Occipital lobe (tissue), 3 donors: ENCODE measurements at places on chromosomes 7 and 10. TPM values are rescaled to one million over a fixed set of nuclear protein-coding genes. Genes with fewer than 3 reads are reported as not detected.
A peak's percentile ranks its signal among the peaks of the same experiment; 100 is the strongest.

DNA sequence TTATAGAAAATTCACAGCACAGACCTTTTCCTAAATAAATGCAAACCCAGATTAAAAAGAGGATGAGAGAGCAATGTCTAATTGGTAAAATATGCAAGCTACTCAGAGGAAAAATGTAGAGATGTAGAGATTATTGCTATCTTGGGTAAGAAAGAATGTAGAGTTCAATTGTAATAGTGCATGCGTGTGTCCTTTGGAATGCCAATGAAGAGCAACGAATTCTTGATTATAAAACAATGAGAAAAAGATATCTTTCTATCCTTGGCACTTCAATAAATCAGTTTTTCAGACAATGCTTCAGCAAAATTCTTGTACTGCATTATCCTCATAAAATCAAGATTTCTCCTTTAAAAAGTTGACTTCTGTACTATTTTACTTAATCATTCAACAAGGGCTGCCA lies 50.9 kb downstream of the SEMA3D start:
- DNase-seq = no peak

The MYL10 gene
- not detected for total RNA-seq

- no peak for DNase-seq
Measured at GRCh38 chr7:28955356-28955717, 2.8 kb downstream of the TRIL start.

The CCDC126 gene
- total RNA-seq = 67.1 TPM

DNA sequence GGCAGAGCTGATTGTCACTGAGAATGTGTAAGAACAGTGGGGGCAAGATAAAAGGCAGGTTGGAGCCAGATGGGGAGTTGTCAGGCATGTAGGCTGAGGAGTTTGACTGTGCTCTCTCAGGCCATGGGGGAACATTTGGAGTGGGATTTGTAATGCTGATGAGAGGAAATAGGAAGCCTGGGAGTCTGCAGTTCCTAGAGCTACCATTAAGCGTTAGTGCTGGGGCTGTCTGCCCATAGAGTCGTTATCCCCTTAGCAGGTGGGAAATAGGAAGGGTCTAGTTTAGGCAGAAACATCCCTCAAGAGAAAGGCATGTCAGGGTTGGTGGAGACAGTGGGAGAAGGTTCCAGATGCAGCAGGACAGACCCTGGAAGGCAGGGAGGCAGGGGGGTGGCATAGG lies 75.5 kb downstream of the RPS24 start:
- no peak for DNase-seq

DNA sequence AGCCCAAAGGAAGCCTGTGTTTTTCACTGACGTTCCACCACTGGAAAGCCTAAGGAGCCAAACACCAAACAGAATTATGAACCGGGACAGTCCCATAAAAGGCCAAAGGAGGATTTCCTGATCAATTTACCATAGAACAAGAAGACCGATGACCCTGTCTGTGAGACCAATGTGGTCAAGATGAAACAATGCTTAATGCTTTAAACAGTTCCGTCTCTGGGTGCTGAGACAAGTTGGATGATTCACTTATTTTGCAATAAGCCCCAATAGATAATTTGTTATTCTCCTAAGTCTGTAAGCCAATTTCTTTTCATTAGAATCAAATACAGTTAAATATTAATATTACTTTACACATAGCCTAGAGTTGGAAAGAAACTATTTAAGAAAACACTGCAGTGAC lies 134.9 kb downstream of the MICU1 start:
- no peak for DNase-seq

The VWDE gene
- total RNA-seq = 1.4 TPM

- no peak for DNase-seq
Measured at GRCh38 chr10:77463499-77463898, 174.1 kb downstream of the KCNMA1 start.

The FAM131B gene
- total RNA-seq = 91.1 TPM

DNA sequence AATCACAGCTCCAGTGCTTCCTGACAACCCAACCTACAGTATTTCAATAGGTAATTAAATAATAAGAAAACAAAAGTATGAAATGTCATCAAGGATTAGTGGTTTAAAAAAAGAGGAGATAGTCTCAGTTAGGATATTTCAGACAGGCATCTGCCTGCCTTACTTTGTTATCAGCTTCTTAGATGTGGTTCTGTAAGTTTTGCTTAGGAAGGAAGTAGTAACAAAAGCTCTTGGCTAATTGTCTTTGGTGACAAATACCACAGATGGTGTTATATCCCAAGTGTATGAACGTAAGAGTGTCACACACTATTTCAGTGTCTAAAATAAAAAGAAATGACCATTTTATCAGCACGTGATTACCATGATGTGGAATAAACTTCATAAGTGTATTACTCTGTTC lies 9.8 kb upstream of the ACTA2 start:
- DNase-seq = no peak

The GDI2 gene
- 474 TPM for total RNA-seq

GRCh38 chr10:84191106-84191505 lies 3.2 kb upstream of the CDHR1 start:
- no peak for DNase-seq

DNA sequence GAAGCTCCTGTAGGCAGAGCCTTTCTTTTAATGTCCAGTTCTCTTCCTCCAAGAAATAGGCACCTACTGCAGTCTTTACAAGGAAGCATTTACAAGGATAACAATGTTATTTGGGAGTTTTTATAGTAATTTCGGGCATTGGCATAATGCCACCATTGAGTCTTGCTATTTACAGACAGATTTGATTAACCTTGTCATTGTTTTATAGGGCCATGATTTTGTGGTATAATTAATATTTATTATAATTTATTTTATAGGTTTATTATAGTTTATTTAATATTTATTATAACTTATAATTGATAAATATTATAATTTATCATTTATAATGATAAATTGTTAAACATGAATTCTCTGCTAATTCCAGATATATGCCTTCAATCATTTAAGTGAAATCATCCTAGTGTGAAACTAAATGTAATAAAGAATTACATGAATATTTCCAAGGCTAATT lies 573 bp upstream of the POT1 start:
- DNase-seq = no peak

The IL6 gene
- not detected for total RNA-seq

- DNase-seq = peak; percentile 76
Measured at GRCh38 chr7:129144095-129144833, at the start of gene TSPAN33. Gene TSPAN33, plus strand, starts transcription at chr7:129144707. Its CDS starts 274 bp downstream, at chr7:129144981.

DNA sequence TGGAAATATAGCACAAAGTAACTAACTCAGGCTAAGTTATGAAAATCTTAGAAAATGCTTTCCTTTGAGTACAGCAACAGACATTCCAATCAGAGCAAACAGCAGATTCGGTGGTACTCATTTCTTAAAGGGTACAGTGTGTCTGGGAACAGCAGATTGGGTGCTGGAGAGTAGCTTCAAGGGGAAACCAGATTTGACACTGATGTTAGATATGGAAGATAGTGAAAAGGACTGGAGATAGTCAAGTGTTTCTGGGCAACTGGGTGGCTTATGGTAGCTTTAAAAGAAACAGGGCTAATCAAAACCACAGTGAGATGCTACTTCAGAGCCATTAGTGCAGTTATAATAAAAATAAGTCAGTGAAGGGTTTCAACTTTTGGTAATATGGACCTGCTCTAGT lies 12.1 kb upstream of the UMAD1 start:
- DNase-seq = no peak

The NPTX2 gene
- 5.8 TPM for total RNA-seq

The PNLIPRP2 gene
- total RNA-seq = not detected

GRCh38 chr7:66671034-66671433 lies 42.4 kb downstream of the KCTD7 start:
- DNase-seq = no peak

GRCh38 chr10:68082872-68083271 lies 7.8 kb upstream of the HERC4 start:
- no peak for DNase-seq

GRCh38 chr10:86169506-86170254 lies 196.9 kb downstream of the GRID1 start:
- no peak for DNase-seq

The C10orf53 gene
- total RNA-seq = not detected

The HOXA2 gene
- total RNA-seq = not detected

The PROSER2 gene
- total RNA-seq = 0.47 TPM

DNA sequence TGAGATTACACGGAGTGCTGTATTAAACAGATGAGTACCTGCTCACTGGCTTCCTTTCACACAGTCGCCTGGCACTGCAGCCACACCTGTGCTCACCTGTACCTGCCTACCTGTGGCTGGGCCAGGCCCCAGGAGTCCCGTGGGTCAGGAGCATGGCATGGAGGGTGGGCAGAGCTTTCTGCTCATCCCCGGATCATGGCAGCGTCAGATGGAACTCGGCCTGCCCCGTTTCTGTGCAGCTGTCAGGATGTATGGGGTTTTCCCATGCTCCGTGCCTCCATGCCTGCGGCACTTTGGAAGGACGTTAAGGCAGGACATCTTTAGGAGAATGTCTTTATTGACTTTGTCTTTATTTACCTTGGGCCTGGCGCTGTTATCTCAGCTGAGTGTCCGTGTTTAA lies 112.2 kb downstream of the MGMT start:
- DNase-seq = no peak

The LAMB1 gene
- total RNA-seq = 31.4 TPM

- DNase-seq = peak; percentile 18
Measured at GRCh38 chr10:33334805-33335550, 511 bp upstream of the NRP1 start.

The CRYGN gene
- not detected for total RNA-seq

DNA sequence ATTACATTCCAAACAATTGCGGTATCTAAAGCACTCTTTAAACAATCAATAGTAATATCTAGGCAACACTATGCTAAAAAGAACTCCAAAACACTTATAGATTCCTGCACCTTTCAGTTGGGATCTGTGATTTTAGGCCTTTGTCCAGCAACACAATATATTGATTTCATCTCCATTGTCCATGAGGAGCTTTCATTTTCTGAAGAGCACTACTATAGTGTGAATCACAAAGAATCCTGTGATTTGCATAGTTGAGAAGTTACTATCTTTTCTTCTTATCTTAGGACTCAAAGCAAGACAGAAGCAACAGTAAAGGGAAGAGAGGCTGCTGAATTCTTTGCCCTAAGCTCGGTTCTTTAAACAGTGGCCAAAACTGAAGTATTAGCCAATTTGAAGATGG lies 846.8 kb downstream of the IPMK start:
- no peak for DNase-seq

The SUN3 gene
- not detected for total RNA-seq

DNA sequence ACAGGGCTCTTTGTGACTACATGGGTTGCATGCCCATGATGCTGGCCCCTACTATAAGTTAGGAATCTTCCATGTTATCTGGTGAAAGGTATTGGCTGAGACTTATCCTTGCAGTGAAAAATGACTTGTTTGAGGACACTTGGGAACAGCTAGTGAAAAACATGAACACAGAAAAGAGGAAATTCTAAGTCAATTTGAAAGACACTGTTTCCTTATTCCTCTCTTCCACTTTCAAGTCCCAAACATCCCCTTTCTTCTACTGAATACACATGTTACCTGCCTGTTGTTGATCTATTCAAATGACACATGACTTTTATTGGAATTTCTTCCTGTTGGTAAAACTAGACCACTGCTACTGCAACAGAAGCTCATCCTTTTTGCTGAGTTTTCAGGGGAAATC lies 29.5 kb upstream of the PRKCQ start:
- no peak for DNase-seq

GRCh38 chr10:125568156-125568555 lies 114.8 kb downstream of the TEX36 start:
- no peak for DNase-seq

GRCh38 chr10:47361293-47361692 lies 13.1 kb downstream of the RBP3 start:
- DNase-seq = no peak

The PRPS1L1 gene
- not detected for total RNA-seq

The GARIN1A gene
- total RNA-seq = 1.7 TPM

DNA sequence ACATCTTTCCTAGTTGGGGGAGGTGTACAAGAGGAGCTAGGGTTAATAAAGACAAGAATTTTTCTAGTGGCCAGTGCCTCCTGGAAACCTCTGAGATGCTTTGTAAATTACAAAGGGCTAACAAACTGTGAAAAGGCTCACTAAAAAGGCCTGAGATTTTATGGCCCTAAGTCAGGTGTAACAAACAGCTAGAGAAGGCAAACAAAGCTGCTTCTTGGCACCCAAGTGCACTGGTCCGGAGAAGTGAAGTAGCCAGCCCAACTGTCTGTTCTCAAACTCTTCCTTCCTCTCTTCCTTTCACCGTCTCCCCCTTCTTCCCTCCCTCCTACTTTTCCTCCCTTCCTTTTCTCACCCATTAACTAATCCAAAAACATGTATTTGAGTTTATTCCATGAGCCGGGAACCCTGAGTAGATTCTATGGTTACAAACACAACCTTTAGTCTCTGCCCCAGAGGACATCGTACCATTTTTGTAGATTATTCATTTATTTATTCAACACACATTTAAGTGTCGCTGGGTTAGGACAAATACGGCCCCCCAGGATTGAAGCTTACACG lies 143.4 kb upstream of the PCGF5 start:
- DNase-seq = no peak

DNA sequence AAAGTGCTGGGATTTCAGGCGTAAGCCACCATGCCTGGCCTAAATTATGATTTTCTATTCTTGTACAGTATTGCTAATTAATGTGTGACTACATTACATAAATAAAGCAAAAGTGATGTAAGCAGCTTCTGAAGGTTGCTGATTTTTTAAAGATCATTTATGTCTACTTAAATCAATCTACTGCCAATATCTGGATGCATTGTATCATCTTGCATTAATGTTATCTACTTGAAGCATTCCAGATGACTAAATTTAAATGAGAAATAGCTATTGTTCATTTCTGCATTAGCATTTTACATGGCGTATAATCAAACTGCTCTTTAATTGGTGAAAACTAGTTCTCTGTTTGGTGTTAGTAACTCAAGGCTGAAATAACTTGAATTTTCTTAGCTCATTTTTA lies 37.1 kb upstream of the HIBADH start:
- DNase-seq = no peak

DNA sequence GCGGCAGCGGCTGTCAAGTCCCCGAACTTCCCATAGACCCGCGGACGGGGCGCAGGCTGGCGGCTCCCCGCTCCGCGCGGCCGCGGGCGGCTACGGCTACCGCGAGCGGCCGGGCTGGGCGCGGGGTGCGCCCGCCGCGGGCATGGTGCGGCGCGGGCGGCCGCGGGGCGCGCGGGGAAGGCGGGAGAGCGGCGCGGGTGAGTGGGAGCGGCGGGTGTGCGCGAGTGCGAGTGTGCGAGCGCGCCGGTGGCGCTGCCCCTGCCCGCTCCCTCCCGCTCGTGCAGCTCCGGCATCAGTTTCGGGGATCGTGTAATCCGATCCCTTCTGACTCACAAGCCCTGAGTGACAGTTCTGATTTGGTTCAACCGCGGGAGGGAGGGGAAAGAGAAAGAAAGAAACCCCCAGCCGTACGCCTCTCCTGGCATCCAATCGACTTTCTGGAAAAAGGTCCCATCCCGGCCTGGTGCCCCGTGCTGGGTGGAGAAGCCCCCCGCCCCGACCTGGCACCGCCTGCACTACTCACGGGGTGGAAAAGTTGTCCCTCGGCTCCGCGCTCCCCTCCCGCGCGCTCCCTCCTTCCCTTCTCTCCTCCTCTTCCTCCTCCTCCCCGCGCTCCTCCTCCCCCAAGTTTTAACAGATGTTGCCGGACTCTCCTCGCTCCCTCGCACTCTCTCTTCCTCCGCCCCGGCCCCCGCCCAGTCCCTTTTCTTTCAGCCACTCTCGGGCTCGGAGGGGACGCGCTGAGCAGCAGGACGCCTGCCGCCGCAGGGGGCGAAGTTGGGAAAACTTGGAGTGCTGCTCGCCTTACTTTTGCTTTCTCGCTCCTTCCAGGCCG lies at the start of gene GLI3:
GLI3 (minus strand) TSS at position 234 of the 835 bp plus-strand sequence. CDS start 13,956 bp downstream, outside the sequence.
- DNase-seq = peak; percentile 43

- peak; percentile 24 for DNase-seq
Measured at GRCh38 chr7:31633894-31634494, 53.0 kb upstream of the PPP1R17 start.

GRCh38 chr10:23439961-23440889 lies 1.4 kb downstream of the OTUD1 start:
- no peak for DNase-seq
